ENCODE measurements at places on chromosomes 6 and 20.

GRCh38 chr6:128519931-128520435, 416 bp downstream of the PTPRK start:
- peak overlapping the region; percentile 99 for H3K27ac ChIP-seq
- H3K4me1 ChIP-seq, result peaks cover 11% of the 10 kb centered on the region
- H3K36me3 ChIP-seq, result no peaks in the 10 kb centered on the region
- peak overlapping the region; percentile 93 for H3K4me3 ChIP-seq
- peak; percentile 78 for DNase-seq

- no peaks in the 10 kb centered on the region for H3K27me3 ChIP-seq
- peaks cover 41% of the 10 kb centered on the region for H3K4me1 ChIP-seq
- no peak overlapping the region for H3K4me3 ChIP-seq
- DNase-seq, result no peak
- H3K36me3 ChIP-seq, result no peaks in the 10 kb centered on the region
Observed at GRCh38 chr6:134446218-134446848, 128.4 kb upstream of the SGK1 start.

GRCh38 chr6:8130399-8130798, 28.1 kb upstream of the EEF1E1 start:
- H3K4me3 ChIP-seq, result no peak overlapping the region
- no peaks in the 10 kb centered on the region for H3K36me3 ChIP-seq
- H3K27me3 ChIP-seq, result no peaks in the 10 kb centered on the region
- DNase-seq, result no peak
- no peaks in the 10 kb centered on the region for H3K4me1 ChIP-seq

- H3K27ac ChIP-seq, result no peak overlapping the region
- no peak overlapping the region for H3K4me3 ChIP-seq
- no peaks in the 10 kb centered on the region for H3K36me3 ChIP-seq
Observed at GRCh38 chr20:51596668-51597388, 54.3 kb upstream of the NFATC2 start.
